Activated CD4-positive, alpha-beta T cell treated with anti-CD3 and anti-CD28 coated beads, Interleukin-2, amount 50 U/mL, for 16 hours (primary cell): ENCODE measurements at places on chromosomes 3 and 15.

DNA sequence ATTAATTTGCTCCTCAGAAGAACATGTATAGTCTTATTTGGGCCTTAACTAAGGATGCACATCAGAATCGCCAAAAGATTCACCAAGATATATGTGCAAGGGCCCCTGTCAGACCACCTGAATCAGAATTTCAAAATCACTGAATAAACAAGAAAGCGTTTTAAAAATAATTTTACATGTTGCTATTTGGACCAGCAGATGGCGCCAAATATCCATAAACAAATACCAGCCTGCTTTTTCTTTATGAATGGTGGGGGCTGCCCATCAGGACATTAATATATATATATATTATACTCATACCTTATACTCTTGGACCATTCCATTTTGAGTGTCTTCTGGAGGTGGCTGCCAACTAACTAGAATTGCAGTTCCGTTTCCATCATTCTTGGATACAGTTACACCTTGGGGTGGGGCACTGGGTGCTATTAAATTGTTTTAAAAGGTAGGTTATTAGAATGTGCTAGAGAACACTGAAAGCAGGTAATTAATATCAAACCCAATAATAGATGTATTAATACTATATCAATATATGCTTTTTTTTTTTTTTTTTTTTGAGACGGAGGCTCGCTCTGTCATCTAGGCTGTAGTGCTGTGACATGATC, 1108.3 kb downstream of the ROBO1 start:
- peak; percentile 27 for DNase-seq

DNA sequence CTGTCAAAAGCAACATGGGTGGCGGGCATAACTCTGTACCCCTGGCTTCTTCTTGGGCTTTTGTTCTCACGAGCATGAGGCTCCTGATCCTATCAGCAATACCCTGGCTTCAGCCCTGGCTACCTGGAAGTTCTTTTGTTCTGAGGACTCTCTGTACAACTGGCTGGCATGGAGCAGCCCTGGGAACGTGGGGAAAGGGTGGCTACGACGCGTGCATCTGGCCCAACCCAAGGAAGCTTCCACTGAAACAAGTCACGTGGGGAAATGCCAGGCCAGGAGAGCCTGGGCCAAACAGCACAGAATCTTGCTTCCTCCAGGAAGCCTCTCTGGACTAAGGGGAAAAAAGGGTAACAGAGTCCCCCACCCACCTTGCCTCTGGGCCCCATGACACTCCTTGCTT, 22.7 kb upstream of the ATP2B2 start:
- DNase-seq, result no peak

- DNase-seq, result peak; percentile 29
Measured at GRCh38 chr15:60328852-60329443, 68.8 kb downstream of the ANXA2 start.

- DNase-seq, result no peak
Measured at GRCh38 chr3:174776636-174777035, 82.5 kb upstream of the NAALADL2 start.

DNA sequence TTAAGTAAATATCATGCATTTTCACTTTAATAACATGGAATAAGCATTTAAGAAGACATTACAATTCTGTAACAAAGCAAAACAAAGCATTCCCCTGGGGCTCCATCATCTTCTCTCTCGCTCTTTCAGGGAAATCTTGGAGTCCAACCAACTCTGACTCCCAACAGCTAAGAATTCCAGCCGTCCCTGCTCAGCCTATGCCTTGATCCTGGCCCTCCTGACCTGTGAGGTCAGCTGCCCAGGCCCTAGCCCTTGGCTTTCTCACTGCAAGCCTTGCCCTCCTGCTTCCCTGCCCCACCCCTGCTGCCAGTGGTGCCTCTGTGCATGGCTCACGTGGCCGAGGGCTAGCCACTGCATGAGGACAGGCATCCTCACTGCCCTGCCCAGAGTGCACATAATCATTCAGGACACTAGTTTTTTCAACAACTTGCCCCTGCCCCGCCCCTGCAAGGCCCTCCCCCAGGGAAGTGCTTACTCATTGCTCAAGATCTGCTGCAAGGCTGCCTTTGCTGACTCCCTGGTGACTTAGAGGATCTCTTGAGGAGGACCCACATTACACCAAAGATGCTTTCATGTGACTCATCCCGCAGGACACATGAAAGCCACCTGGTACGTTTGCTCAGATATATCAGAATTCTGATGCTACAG, 37.6 kb downstream of the MTMR10 start:
- DNase-seq, result peak; percentile 61

- no peak for DNase-seq
Measured at GRCh38 chr3:66980791-66981190, 17.3 kb upstream of the KBTBD8 start.

DNA sequence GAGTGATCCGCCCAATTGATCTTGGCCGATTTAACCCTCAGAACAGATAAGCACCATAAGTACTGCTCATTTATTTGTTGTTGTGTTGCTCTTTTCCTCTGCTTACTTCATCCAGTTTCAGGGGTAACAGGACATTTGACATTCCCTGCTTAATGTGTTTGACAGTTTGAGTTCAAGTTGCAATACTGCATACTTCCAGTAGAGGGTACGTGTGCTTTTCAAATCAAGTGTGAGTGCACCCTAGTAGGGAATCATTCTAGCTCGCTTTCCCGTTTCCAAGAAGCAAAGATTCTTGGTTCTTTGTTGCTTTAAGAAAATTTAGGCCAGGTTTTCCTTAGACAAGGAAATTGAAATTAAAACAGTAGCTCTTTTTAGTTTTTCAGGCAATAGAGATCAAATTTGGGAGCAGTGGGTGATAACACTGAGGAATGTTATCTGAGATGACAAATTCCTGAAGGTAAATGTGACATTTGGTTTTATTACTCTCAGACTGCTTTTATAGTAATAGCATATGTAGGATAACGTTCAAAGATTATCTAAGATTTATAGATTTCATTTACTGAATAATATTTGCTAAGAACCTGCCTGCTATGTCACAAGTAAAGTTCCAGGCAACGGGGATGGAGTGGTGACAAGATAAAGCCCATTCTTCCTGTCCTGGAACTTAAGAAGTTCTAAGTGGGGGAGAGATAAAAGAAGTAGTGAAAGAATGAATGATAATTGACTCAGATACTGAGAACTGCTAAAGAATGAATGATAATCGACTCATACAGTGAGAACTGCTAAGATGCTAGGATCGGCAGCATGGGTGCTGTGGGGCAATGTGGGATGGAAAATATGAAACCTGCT, 73.3 kb downstream of the SYNPR start:
- peak; percentile 28 for DNase-seq

- no peak for DNase-seq
Measured at GRCh38 chr3:52712291-52713212, 6.6 kb downstream of the SPCS1 start.

DNA sequence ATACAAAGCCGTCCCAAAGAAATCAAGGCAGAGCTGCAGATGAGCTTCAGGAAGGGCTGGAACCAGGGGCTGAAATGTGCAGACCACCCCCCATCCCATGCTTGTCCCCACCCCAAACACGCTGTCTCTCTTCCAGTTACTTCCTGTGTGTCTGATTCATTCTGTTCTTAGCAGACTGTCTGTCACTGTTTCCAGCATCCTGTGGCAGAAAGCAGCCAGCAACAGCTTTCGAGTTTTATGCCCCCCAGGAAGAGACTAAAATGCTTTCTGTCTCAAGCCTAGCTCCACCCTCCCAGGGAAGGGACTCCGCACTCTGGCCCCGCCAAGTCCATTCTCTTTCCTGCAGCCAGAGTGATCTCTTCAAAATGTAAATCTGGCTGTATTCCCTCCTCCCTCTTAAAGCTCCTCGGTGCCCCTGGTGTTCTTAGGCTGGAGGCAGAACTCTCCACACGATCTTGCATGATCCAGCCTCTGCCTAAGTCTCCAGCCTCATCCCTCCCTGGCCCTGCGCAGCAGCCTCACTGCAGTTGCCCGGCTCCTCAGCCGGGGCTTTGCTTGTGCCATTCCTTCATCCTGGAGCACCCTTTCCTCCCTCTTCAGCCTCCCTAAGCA, 41.5 kb downstream of the HRH1 start:
- peak; percentile 77 for DNase-seq

DNA sequence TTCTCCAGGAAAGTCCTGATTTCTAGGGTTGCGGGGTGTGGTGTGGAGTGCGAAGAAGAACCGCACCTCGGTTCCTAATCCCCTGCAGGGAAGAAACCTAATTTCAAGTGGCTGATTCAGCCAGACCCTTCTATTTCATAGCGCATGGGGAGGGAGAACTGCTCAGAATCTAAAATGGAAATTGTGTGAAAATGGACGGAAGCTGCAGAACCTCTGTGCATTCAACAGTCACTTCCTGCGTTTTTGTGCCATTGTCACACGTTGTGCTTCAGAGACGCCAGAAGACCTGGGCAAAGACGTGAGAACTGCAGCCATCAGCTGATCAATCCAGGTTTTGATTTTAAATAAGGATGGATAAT, 1.2 kb downstream of the SIDT1 start:
- DNase-seq, result peak; percentile 61

DNA sequence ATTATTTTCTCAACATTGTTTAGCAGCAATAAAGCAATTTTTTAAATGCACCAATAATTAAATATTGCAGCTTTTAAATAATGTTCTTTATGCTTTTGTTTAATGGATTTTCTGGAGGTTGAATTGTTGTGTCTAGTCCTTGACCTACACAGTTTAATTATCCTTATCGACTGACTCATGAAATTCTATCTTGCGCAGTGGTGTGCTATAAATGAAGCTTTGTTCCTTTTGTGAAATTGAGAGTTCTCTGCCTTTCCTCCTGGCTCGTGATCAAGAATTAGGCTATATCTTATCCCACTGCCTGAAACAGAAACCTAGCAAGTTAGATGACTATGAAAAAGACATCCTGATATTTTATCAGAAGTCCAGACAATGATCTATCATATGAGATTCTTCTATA, 37.0 kb upstream of the PIK3R4 start:
- DNase-seq, result no peak

DNA sequence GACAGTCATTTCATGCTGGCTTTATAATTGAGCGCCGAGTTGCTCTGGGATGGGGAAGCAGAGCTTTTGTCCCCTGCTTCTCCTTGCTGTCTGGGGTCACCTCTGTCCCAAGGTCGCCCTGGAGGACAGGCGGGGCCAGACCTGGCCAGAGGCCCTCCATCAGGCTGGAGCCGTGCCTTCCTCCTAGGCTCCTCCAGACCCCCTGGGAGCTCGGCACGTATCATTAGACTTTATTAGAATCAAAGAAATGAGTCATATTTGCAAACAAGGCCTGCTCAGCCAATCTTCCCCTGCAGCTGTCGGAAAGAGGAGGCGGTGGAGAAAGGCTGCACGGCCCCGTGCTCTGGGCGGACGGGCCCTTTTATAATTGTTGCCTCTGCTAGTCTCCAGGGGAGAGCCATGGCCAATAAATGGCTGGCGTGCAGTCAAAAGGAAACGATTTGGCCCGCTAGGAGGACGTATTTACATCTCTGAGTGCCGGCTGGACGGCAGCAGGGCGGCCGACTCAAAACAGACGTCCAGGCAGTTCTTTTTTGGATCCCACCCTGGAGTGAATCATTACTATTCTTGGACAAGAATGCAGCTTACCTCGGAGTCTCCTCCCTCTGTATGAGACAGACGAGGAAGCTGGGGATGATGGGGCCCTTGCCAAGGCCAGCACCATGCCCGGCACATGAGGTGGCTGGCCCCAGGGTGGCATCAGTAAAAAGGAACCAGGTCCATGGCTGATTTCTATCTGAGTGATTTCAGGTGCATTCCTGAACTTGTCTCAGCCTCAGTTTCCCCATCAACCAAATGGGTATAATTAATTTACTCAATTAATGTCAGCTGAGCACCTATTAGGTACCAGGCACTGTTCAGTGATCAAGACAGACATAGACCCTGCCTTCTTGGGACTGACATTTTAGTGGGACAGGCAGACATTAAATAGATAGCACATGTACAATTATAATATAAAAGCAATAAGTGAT, 50.6 kb downstream of the SLC6A6 start:
- no peak for DNase-seq

DNA sequence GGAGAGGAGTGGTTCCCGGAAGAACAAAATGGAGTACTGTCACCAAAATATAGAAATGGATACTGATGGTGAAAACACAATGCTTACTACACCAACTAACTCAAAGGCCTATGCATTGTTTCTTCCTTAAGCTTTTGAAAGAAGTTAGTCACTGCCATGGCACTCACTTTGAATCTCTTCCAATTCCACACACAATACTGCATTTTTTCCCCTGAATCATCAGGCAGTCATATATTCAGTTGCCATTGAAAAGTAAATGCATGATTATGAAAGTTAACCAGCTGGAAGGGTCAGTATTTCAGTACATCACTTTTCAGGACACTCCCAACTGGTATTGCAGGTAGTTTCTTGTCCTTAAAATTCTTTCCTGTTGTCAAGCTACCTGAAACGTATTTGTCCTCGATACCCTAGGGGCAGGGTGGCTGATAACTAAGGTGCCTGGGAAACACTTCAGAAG, 9.0 kb upstream of the LRRFIP2 start:
- DNase-seq, result no peak

- no peak for DNase-seq
Measured at GRCh38 chr15:50277370-50277769, 11.8 kb upstream of the HDC start.

DNA sequence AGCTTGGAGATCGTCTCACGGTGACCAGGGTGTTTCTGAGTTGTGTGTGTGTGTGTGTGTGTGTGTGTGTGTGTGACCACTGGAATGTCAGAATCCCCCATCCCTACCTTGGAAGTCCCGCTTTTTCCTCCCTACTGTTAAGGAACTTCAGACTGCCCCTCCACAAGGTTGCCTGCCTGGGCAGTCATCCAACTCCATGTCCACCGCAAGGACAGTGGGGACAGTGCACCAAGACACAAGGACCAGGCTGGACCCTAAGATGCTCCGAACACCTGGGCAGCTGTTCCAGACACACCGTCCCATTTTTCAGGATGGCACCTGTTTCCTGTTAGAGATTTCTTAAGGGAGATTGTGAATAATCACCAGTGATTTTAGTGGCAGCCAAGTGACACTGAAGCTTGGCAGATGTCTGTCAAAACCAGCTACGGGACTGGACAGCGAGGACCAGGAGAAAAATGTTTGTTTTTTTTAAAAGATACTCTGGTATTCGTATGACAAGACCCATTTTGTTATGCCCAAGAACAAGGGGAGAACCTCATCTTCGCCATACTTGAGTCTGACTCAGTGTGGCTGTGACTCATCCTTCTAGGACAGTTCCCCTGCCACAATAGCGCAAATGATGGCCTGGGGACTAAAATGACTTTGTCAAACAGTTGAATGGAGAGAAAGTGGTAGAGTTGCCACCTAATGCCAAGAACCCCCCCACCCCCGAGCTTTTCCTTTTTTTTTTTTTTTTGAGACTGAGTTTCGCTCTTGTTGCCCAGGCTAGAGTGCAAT, 15.5 kb downstream of the PAQR9 start:
- DNase-seq, result peak; percentile 72

- peak; percentile 4 for DNase-seq
Measured at GRCh38 chr15:87623832-87624231, 632.7 kb downstream of the NTRK3 start.
